MCF 10A (cell line): ENCODE measurements at places on chromosomes 5 and 9. TPM values are rescaled to one million over a fixed set of nuclear protein-coding genes. Genes with fewer than 3 reads are reported as not detected.

DNA sequence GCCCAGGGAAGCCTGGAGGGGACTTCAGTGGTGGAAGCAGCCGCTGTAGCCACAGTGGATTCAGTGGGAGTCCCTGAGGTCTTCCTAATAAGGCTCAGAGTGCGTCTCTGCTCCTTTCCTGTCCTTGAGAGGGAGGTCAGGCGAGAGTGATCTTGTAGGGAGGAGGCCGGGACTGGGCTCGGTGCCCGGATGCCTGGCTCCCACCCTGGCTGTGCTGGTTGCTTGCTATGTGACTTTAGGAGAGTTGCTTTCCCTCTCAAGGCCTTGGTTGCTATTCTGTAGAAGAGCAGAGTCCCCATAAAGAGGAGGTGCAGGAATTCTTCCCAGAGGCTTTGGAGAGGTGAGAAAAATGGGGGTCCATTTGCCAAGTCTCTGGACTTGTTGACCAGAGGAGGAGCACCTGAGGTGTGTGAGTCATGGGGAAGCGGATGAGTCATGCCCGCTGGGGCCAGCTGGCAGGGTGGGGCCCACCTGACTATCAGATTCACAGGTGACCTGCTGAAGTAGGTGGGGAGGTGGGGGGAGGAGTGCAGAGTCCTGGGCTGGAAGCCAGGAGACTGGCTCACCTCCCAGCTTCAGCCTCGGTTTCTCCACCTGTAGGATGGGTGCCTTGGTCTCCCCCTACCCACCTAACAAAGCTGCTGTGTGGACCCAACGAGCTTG is 13.8 kb downstream of the GSN start:
- DNase-seq: peak; percentile 96

- no peak for DNase-seq
Measured at GRCh38 chr5:109748546-109748945, 58.8 kb downstream of the MAN2A1 start.

DNA sequence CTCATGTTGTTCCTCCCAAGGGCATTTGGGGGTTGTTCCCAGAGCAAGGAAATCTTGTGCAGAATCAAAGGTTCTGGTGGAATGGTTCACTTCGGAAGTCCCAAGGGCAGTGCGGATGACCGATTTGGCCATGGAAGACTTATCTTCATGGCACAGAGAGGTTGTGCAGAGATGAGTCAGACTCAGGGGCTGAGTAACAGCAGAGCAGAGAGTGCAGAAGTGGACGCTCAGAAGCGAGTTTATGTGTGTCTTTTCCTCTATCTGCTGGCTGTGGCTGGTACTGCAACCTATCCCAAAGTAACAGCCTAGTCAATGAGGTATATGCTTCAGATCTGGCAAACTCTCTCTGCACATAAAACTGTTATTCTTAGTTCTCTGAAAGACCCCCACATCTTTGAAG is 118.1 kb downstream of the DPYSL3 start:
- peak; percentile 89 for DNase-seq

DNA sequence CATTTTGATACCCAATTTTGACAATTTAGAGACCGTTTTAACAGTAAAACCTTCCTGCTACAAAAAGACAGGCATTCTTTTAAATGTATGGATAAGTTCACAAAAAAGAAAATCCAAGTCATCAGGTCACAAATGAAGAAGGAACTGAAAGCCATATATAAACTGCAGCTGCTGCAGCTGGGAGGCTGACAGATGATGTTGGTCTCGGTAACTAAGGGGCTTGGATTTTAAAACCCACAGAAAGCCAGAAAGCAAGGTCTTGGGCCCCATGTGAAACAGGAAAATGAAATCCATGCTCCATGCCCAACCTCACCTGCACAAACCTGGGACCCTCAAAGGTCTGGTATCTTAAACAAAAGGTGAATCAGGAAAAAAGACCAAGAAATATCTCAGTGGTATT is 15.7 kb upstream of the C5orf34 start:
- no peak for DNase-seq

The LCN1 gene
- not detected in 2 replicates for total RNA-seq

The KDM4C gene
- 28.6 and 29.5 TPM in 2 replicates for total RNA-seq

The SUSD3 gene
- total RNA-seq: not detected in 2 replicates

The RAD1 gene
- 16.7 and 17.2 TPM in 2 replicates for total RNA-seq

The SOX30 gene
- 0.15 TPM in 1 of 2 replicates, not detected in the other for total RNA-seq

The NEUROG1 gene
- total RNA-seq: not detected in 2 replicates

The ARSI gene
- total RNA-seq: 0.19 and 0.25 TPM in 2 replicates
